Calu3 (cell line): ENCODE measurements at places on chromosomes 3 and 15. TPM values are rescaled to one million over a fixed set of nuclear protein-coding genes. Genes with fewer than 3 reads are reported as not detected.
A peak's percentile ranks its signal among the peaks of the same experiment; 100 is the strongest.

- no peak overlapping the region for H3K27ac ChIP-seq
- no peaks in the 10 kb centered on the region for H3K27me3 ChIP-seq
- H3K4me3 ChIP-seq = no peak overlapping the region
Measured at GRCh38 chr3:173770796-173771573, 373.4 kb downstream of the NLGN1 start.

GRCh38 chr15:58427987-58428386 lies 3.8 kb upstream of the LIPC start:
- no peak overlapping the region for H3K4me3 ChIP-seq
- no peak overlapping the region for H3K27ac ChIP-seq
- H3K27me3 ChIP-seq = no peaks in the 10 kb centered on the region
- H3K4me1 ChIP-seq = peaks cover 42% of the 10 kb centered on the region
- DNase-seq = no peak

- H3K27me3 ChIP-seq = no peaks in the 10 kb centered on the region
- H3K36me3 ChIP-seq = no peaks in the 10 kb centered on the region
- no peaks in the 10 kb centered on the region for H3K4me1 ChIP-seq
- no peak overlapping the region for H3K27ac ChIP-seq
Measured at GRCh38 chr3:176814285-176814684, 383.0 kb downstream of the TBL1XR1 start.

DNA sequence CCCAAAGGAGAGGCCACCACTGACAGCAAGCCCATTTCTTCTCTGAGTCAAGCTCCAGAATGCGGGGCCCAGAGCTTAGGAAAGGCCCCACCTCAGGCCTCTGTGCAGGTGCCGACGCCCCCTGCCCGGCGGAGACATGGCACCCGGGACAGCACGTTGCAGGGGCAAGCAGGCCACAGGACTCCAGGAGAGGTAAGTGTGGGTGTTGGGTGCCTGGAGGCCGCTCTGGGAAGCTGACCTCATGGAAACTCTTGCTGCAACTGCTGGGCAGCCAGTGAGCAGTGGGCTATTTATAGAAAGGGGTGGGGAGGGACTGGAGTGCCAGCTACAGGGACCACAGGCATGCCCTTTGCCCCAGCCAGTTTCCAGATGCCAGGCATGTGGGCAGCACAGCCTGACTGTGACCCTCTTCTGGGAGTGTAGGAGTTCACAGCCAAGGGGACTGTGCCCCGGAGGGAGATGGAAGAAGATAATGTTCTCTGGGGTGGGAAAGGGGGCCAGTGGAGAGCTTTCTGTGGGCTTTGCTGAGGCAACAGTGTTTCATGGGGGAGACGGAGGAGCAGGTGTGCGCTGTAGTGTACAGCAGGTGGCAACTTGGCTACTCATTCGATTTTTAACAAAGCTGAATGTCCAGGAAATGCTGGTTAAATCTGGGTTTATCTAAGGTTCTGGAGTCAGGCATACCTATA lies 23.7 kb downstream of the ALPK3 start:
- H3K27ac ChIP-seq = peak overlapping the region; percentile 93
- peaks cover 29% of the 10 kb centered on the region for H3K36me3 ChIP-seq
- peak; percentile 89 for DNase-seq
- peaks cover 37% of the 10 kb centered on the region for H3K4me1 ChIP-seq

DNA sequence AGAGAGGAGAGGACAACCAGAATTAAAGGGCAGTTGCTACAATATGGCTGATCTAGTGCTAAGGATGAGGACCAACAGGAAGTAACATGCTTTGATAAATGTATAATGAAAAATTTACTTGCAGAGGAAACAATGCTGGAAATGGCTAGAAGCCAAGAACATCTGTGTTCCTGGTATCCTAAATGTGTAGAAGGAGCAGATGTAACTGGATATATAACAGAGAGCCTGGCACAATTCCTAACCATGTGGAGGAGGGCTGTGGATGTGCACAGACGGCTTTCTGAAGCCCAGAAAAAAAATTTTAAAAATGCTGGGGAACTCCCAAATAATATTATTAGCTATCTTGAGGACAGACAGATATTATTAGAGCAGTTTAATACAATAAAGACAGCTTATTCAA lies 159.4 kb upstream of the GBE1 start:
- no peaks in the 10 kb centered on the region for H3K27me3 ChIP-seq
- no peaks in the 10 kb centered on the region for H3K4me1 ChIP-seq
- DNase-seq = no peak
- no peak overlapping the region for H3K27ac ChIP-seq
- H3K36me3 ChIP-seq = no peaks in the 10 kb centered on the region

- peak overlapping the region; percentile 11 for H3K4me3 ChIP-seq
- peak; percentile 82 for DNase-seq
- peaks cover 93% of the 10 kb centered on the region for H3K4me1 ChIP-seq
- H3K36me3 ChIP-seq = peaks cover 38% of the 10 kb centered on the region
- peak overlapping the region; percentile 81 for H3K27ac ChIP-seq
Measured at GRCh38 chr3:188294823-188295487, 141.0 kb downstream of the LPP start.

DNA sequence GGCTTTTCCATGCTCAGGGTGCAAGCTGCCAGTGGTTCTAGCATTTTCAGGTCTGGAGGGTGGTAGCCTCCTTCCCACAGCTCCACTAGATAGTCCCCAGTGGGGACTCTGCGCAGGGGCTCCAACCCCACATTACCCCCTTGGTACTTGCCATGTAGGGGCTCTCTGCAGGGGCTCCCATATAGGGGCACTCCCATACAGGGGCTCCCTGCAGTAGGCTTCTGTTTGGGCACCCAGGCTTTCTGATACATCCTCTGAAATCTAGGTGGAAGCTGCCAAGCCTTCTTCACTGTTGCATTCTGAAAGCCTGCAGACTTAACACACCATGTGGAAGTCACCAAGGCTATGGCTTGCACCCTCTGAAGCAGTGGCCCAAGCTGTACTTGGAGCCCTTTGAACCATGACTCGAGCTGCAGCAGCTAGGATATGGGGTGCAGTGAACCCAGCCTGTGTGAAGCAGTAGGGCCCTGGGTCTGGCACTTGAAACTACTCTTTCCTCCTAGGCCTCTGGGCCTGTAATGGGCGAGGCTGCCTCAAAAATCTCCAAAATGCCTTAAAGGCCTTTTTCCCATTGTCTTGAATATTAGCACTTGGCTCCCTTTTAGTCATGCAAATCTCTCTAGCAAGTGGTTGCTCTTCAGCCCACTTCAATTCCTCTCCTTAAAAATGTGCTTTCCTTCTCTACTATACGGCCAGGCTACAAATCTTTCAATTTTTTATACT lies 96.4 kb downstream of the TPRA1 start:
- no peaks in the 10 kb centered on the region for H3K36me3 ChIP-seq
- no peak overlapping the region for H3K4me3 ChIP-seq
- H3K27me3 ChIP-seq = peaks cover 96% of the 10 kb centered on the region
- no peak overlapping the region for H3K27ac ChIP-seq
- no peaks in the 10 kb centered on the region for H3K4me1 ChIP-seq
- DNase-seq = no peak

DNA sequence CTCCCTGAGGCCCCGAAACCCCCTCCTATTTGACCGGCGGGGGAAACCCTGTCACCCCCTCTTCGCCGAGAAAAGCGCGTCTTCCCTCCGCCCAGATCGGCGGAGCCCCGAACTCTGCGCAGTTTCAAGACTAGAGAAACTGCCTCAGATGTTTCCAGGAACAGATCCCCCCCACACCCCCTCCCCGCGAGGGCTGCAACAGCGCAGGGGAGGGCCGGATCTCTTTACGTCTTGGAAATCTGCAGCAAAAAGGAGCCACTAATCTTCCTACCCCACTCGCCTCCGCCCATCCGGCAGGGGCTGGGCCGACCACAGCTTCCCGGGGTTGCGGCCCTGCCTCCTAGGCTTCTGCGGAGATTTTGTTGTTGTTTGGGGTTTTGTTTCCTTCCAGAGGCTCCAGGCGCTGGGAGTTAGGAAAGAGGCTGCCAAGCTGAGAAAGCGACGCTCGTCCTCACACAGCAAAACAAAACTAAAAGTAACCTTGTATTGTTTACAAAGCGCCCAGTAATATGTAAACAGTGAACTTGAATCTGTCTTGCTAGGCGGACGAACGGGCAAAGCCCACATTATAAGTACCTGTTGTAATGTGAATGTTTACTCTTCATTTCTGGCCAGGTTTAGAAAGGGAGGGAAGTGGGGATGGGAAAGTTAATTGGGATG lies 2.2 kb downstream of the FOXB1 start:
- H3K27me3 ChIP-seq = peaks cover 65% of the 10 kb centered on the region
- H3K27ac ChIP-seq = peak overlapping the region; percentile 92
- peak; percentile 79 for DNase-seq
- peaks cover 19% of the 10 kb centered on the region for H3K36me3 ChIP-seq

DNA sequence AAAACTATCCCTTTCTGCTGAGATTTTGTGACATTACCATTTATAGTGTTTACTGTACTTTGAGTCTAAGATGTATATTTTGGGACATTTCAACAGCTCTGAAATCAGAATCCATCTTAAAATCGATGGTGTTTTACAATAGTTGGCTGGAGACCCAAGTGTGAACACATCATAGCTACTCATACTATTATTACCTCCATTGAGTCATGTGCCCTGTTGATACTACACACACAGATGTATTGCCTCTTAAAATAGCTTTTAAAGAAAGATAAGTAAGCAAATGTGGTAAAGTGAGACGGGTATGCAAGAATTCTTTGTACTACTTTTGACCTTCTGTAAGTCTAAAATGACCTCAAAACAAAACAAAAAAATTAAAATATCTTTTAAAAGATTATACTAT lies 6.7 kb downstream of the LMOD3 start:
- peaks cover 5% of the 10 kb centered on the region for H3K36me3 ChIP-seq
- no peak overlapping the region for H3K4me3 ChIP-seq
- no peak for DNase-seq
- peaks cover 29% of the 10 kb centered on the region for H3K4me1 ChIP-seq
- H3K27me3 ChIP-seq = no peaks in the 10 kb centered on the region
- H3K27ac ChIP-seq = no peak overlapping the region

GRCh38 chr15:44812029-44812517 lies 75.7 kb downstream of the TRIM69 start:
- DNase-seq = peak; percentile 51
- peak overlapping the region; percentile 26 for H3K27ac ChIP-seq
- H3K4me3 ChIP-seq = no peak overlapping the region
- no peaks in the 10 kb centered on the region for H3K27me3 ChIP-seq
- peaks cover 13% of the 10 kb centered on the region for H3K4me1 ChIP-seq
- no peaks in the 10 kb centered on the region for H3K36me3 ChIP-seq

- no peak for DNase-seq
- H3K27ac ChIP-seq = no peak overlapping the region
- H3K4me3 ChIP-seq = no peak overlapping the region
- no peaks in the 10 kb centered on the region for H3K36me3 ChIP-seq
Measured at GRCh38 chr3:16455001-16455400, 58.5 kb downstream of the RFTN1 start.

GRCh38 chr3:129313665-129314385 lies 35.2 kb downstream of the HMCES start:
- H3K27ac ChIP-seq = peak overlapping the region; percentile 17
- H3K4me1 ChIP-seq = peaks cover 11% of the 10 kb centered on the region
- H3K27me3 ChIP-seq = no peaks in the 10 kb centered on the region
- peak overlapping the region; percentile 76 for H3K4me3 ChIP-seq

GRCh38 chr3:171542976-171543375 lies 82.8 kb upstream of the TNIK start:
- H3K27ac ChIP-seq = no peak overlapping the region
- DNase-seq = no peak
- no peaks in the 10 kb centered on the region for H3K27me3 ChIP-seq
- H3K4me3 ChIP-seq = no peak overlapping the region
- H3K4me1 ChIP-seq = no peaks in the 10 kb centered on the region

DNA sequence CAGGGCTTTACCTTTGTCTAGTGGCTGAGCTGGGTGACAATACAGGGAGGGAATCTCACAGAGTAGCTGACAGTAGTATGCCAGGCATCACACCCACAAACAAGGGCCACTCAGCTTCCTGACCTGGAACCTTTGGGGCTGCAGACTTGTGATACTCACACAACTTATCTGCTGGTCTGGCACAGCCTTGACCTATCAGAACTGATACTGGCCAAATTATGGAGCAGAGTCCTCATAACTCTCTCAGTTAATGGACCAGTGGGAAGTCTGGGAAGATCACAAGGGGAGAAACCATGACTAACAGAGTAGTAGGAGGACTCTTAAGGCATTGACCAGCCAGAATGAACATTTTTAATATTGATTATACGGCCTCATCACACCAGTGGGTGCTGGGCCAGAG lies 19.4 kb downstream of the MRPL46 start:
- no peaks in the 10 kb centered on the region for H3K4me1 ChIP-seq
- peaks cover 64% of the 10 kb centered on the region for H3K27me3 ChIP-seq
- H3K27ac ChIP-seq = no peak overlapping the region
- no peak for DNase-seq
- H3K36me3 ChIP-seq = no peaks in the 10 kb centered on the region

DNA sequence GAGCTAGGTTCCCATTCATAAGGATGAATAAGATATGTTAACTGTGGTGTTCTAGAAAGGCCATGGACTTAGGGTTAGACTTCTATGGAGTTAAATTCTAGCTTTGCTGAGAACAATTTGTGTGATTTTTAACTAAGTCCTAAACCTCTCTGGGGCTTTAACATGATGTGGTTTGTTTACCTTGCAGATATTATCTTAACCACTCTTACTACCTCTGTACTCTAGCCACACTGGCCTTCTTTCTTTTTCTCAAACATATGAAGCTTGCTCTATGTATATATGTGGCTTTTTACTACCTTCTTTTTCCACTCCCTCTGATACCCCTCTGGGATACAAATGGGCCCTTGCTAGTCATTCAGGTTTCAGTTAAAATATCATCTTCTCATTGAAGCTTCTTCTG lies 108.4 kb downstream of the ZNF609 start:
- H3K36me3 ChIP-seq = peaks cover 13% of the 10 kb centered on the region
- no peak for DNase-seq
- H3K4me1 ChIP-seq = peaks cover 40% of the 10 kb centered on the region
- no peak overlapping the region for H3K4me3 ChIP-seq
- H3K27ac ChIP-seq = no peak overlapping the region

- H3K27me3 ChIP-seq = no peaks in the 10 kb centered on the region
- no peak overlapping the region for H3K27ac ChIP-seq
- no peak overlapping the region for H3K4me3 ChIP-seq
- no peak for DNase-seq
- H3K36me3 ChIP-seq = no peaks in the 10 kb centered on the region
Measured at GRCh38 chr3:61060411-61060861, 190.8 kb downstream of the FHIT start.

DNA sequence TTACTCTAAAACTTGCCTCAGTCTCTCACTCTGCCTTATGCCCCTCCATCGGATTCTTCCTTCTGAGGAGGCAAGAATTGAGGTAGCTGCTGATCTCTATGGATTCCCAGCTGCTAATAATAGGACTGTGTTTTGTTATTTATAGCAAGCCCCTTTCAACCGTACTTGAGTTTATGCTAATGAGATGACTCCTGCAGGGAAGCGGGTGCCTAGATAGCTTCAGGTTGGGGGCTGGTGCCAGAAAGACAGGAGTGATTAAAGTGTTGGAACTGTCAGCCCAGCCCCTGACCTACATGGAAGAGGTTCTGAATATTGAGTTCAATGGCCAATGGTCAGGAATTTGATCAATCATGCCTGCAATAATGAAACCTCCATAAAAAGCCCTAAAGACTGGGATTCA lies 21.8 kb upstream of the LIMD1 start:
- no peak overlapping the region for H3K4me3 ChIP-seq
- no peak overlapping the region for H3K27ac ChIP-seq
- peaks cover 19% of the 10 kb centered on the region for H3K4me1 ChIP-seq
- no peak for DNase-seq

The CCDC33 gene
- 2.1 and 2.7 TPM in 2 replicates for total RNA-seq

The NUP210 gene
- total RNA-seq = 59.8 and 76.9 TPM in 2 replicates

The CALML4 gene
- total RNA-seq = 17.9 and 24.1 TPM in 2 replicates

The RTP4 gene
- total RNA-seq = 12.3 and 21.8 TPM in 2 replicates

The TPRG1 gene
- 1.2 and 2.1 TPM in 2 replicates for total RNA-seq

The ANKDD1A gene
- total RNA-seq = 0.37 and 0.42 TPM in 2 replicates

The B3GNT5 gene
- total RNA-seq = 42.9 and 43.6 TPM in 2 replicates
